Mammary epithelial cell (primary cell): ENCODE measurements at places on chromosomes 7 and 10. TPM values are rescaled to one million over a fixed set of nuclear protein-coding genes. Genes with fewer than 3 reads are reported as not detected.

The ASL gene
- total RNA-seq = 59.7 and 68.0 TPM in 2 replicates

GRCh38 chr7:43834463-43835251 lies 34.7 kb downstream of the MRPS24 start:
- peak; percentile 66 for DNase-seq

GRCh38 chr7:124765401-124766352 lies at the start of gene GPR37:
TSS of gene GPR37 (minus strand) at chr7:124765792. CDS start at chr7:124764976, 816 bp downstream.
- peak; percentile 83 for DNase-seq

DNA sequence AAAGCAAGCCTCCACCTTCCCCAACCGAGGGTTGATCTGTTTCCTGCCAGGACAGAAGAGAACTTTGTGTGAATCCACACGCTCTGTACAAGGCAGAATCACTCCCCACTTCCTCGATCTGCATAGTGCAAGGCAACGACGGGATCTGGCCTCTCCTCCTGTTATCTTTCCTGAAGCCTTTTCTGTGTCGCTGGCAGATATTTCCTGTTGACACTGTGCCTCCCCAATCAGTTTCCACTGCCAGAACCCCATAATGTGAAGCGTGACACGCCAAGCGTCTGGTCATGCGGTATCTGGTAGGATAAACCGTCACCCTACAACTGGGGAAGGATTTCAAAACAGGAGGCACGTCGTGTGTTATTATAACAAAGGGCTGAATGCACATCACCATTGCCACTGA lies 57.2 kb downstream of the FAM171A1 start:
- no peak for DNase-seq

- peak; percentile 77 for DNase-seq
These were observed 559.7 kb upstream of the LRRN3 start for GRCh38 chr7:110531186-110531585.

The CYP2C18 gene
- total RNA-seq = not detected

- no peak for DNase-seq
These were observed 127.2 kb downstream of the CELF2 start for GRCh38 chr10:11144626-11145494.

- DNase-seq = no peak
These were observed 455.8 kb downstream of the XPNPEP1 start for GRCh38 chr10:109467551-109467950.

DNA sequence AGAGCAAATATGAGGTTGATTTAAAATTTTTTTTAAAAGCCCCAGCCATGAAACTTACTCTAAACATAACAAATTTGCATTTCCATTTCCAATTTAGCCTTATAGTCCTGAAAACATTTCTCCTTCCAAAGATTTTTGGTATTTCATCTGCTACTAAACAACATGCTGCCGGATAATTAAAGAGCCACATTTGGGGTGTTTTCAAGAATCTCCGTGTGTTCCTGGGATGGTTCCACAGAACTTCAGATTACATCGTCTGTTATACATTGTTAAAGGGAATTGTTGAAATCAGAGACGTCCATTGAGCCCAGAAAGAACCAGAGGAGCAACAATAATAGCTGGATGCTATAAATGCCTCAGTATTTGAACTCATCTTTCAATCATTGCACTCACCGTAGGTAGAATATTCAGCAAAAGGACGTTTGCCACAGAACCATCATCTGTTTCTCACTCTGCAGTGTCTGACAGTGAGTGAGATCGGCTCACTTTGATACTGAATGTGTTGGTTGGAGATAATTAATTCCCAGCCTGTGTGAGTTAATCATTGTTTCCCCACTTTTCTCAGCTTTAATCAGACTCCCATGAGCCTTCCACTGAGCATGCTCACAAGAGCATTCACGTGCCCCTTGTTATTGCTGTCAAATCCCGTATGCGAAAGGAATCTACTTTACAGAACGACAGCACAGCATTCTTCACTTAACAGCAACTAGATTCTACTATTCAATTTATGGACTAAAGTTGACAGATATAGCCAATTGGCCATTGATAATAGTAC lies 128.4 kb upstream of the PALS2 start:
- no peak for DNase-seq

GRCh38 chr7:137798073-137798763 lies 48.6 kb downstream of the DGKI start:
- DNase-seq = no peak

The HOXA13 gene
- total RNA-seq = not detected in 2 replicates

The MCU gene
- 21.5 TPM for total RNA-seq

GRCh38 chr10:117830205-117830604 lies 216.5 kb downstream of the RAB11FIP2 start:
- DNase-seq = no peak

The CLRN3 gene
- total RNA-seq = not detected

GRCh38 chr7:119545118-119545517 lies 727.9 kb upstream of the KCND2 start:
- peak; percentile 74 for DNase-seq

- DNase-seq = no peak
These were observed 345.6 kb downstream of the PARD3 start for GRCh38 chr10:34469446-34469845.

GRCh38 chr10:114437473-114438292 lies 33.4 kb upstream of the AFAP1L2 start:
- peak; percentile 26 for DNase-seq

DNA sequence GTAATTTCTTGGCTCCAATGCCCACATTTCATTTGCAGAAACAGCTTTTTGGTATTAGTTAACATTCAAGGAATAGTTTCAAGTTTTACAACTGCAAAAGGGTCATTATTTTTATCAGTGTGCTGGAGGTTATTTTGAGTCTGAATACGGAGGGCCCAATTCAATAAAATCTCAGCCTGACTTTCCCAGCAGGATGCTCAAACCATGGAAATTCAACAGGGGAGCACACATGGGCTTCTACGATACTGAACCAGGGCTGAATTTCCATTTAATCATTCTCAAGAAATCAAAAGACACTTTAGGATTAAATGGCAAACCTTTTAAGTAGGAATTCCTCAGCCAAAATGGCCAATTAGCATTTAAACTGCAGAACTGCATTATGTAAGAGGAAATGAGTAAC lies 700.9 kb upstream of the ANKRD30A start:
- no peak for DNase-seq

DNA sequence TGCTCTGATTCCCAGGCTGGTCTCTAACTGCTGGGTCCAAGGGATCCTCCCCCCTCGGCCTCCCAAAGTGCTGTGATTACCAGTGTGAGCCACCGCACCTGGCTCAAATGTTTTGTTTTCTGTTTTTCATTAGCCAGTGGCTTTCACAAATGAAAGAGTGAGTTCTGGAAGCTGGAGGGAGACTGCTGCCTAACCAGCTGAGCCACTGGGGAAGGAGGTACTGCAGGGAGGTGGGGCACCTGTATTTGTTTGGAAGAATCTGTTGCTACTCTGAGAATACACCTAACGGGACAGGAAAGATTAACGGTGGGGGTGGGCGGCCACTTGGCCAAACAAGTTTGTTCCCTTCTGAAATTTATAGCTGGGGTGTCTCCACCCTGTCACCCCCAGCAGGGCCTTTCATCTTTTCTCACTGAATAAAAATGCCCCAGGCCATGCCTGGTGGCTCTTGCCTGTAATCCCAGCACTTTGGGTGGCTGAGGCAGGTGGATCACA lies 4.7 kb downstream of the STOX1 start:
- no peak for DNase-seq

The VKORC1L1 gene
- 15.3 TPM for total RNA-seq

DNA sequence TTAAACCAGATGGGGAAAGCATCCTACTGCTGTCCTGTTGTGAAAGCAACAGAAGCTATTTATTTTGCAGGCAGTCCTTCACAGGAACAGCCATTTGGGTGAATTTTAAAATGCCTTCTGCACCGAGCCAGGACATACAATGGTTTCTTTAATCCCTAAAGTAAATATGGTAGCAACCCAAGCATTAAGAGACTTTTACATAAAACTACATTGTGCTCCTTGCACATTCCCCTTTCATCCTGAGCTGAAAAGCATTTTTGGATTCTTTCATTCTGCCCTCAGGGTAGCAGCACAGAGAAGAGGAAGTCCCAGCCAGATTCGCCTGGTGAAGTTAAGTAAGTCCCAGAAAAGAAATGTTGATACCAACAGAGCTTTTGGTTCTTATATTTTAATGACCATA lies 84.0 kb upstream of the FAM3C start:
- peak; percentile 27 for DNase-seq

DNA sequence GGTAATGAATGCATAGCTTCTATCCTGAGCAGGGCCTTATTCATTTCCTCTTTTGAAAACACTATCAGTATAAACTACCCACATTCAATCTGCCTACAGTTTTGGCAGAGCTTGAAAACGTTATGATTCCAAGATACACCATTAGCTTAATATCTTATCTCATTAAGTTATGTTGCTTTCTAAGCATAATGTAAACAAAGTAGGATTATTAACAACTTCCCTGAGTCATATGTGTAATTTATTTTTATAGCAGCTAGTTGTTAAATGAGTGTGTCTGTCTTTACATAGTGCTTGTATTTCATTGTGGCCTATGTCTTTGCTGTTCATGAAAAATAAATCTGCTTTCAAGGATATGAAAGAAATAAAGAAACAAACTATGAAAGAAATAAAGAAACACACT lies 106.2 kb upstream of the DLX6 start:
- DNase-seq = no peak

The ARHGEF35 gene
- total RNA-seq = 38.6 and 42.9 TPM in 2 replicates

The CCDC3 gene
- 7.7 TPM for total RNA-seq

The MOGAT3 gene
- not detected in 2 replicates for total RNA-seq

The SPDYE11 gene
- not detected in 2 replicates for total RNA-seq

The AVPI1 gene
- 33.8 TPM for total RNA-seq

The MACROH2A2 gene
- total RNA-seq = 30.9 and 32.6 TPM in 2 replicates

GRCh38 chr7:115274-115911 lies 77.0 kb upstream of the FAM20C start:
- no peak for DNase-seq

The AGR3 gene
- total RNA-seq = not detected

DNA sequence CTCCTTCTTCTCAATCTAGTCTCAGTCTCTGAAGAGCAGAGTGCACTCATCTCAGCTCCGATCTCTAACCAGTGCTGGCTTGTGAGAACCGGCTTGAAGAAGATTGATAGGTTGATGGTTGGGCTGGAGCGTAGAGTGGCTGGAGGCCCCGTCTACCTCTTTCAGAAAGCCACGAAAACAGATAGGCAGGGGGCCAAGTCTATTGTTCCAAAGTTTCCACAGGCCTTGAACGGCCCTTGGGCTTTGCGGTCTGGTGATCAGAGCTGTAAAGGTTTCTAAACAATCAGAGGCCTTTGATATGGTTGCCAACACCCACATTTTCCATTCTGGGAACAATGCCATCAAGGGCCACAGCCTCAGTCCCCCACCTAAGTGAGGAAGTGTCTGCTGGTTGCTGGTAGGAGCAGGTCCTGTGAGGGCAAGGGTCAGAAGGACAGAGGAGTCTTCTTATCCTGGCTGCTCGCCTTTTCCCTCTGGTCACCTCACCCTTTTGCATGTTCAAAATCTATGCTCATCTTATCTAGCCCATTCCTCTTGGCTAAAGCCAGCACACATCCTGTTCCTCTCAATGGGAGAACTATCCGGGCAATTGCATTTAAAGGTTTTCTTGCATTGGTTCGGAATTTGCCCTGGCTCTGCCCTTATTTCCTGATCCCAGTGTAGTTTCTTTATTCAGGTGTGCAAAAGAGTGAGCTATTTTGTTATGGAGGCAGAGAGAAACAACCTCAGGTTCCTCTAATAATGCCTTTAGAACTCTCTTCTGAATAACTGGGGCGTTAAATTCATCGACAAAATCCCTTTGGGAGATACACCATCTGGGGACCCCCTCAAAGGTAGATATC lies 70.3 kb upstream of the KMT2E start:
- DNase-seq = peak; percentile 68

The RNF32 gene
- total RNA-seq = 0.96 and 2.1 TPM in 2 replicates

DNA sequence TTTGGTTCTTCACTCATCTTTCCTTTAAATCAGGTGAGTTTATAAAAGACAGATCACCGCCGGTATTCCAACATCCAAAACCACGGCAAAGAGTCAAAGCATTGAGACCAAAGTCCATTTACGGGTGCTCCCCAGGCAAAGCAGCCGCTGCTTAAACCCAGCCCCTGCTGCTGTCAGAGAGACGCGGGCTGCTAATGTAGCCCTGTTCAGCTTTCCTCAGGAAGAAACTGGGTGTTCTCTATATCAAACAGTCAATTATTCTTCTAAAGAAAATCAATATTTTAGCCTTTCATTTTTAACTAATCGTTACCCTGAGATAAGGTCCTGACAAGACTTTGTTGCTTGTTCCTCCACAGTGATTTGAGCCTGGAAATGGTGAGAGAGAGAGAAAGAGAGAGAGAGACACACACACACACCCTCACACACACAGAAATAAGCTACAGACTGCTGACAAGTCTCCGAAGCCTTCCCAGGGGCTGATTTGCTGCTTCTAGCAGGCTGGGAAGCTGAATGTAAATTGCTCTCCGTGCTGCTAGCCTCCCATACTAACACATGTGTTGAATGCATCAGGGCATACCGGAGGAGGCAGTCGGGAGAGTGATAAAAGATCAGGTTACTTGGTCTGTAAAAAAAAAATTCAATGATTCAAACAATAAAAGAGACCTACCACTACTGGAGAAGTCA lies 183.0 kb upstream of the ANK3 start:
- DNase-seq = peak; percentile 61

GRCh38 chr10:61346796-61347413 lies 106.3 kb downstream of the TMEM26 start:
- no peak for DNase-seq

The KEL gene
- total RNA-seq = not detected in 2 replicates

The PLAC9 gene
- total RNA-seq = 0.68 TPM in 1 of 2 replicates, not detected in the other

- DNase-seq = no peak
These were observed 310.9 kb upstream of the NEBL start for GRCh38 chr10:21207852-21208646.

The INMT gene
- not detected in 2 replicates for total RNA-seq

The HOXA1 gene
- 2.5 TPM for total RNA-seq

DNA sequence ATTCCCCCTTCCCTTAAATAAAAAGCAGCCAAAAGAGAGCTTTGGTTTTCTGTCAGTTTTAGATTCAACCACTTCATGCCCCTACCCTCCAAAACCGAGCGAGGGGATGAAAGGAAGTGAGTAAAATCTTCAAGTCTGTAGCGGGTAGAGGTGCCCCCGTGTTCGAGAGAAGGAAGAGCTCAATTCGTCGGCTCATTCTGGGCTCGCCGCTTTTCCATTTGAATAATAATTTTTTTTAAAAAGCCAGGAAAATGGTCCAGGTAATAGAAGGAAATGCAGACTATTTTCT lies 436.2 kb upstream of the GALNT17 start:
- peak; percentile 31 for DNase-seq

DNA sequence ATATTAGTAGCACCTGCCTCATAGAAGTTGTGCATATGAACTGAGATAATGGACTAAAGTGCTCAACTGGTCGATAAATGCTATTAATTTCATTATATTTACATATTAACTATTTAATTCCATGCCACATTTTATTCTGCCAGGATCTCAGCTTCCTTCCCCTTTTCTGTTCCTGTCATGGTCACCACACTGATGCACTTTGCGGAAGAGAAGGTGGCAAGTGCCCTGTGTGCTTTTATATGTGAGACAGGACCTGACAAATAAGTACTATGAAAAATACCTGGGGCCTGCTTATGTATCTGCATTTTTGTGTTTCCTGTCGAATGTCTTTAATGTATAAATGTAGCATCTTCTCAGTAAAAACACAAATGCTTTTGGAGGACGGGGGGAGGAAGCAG lies 12.2 kb downstream of the ATP6V0E2 start:
- no peak for DNase-seq

The NOS3 gene
- total RNA-seq = 4.7 TPM

GRCh38 chr7:145698526-145699262 lies 417.9 kb upstream of the CNTNAP2 start:
- no peak for DNase-seq
